ENCODE measurements at places on chromosomes 1 and 21.

GRCh38 chr1:228016653-228017355, 10.0 kb downstream of the WNT3A start:
- no peak for DNase-seq

DNA sequence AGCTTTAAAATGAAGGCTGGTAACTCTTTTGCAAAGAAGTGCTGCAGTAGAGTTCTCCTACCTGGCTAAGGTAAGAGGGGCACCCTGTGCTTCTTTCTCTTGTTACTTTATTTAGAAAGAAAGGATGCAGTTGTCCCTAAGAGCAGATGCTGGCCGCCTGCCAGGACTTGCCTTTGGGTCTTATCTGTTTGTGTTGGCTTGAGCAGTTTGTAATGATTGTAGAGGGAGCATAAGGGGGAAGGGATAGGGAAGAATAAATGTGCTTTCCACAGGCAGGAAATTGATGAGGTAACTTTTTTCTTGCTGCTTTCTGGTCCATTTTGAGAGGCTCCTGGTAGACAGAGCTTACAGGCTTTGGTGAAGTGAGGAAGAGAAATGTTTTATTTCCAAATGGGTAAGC, 229.6 kb downstream of the HHAT start:
- no peak for DNase-seq

DNA sequence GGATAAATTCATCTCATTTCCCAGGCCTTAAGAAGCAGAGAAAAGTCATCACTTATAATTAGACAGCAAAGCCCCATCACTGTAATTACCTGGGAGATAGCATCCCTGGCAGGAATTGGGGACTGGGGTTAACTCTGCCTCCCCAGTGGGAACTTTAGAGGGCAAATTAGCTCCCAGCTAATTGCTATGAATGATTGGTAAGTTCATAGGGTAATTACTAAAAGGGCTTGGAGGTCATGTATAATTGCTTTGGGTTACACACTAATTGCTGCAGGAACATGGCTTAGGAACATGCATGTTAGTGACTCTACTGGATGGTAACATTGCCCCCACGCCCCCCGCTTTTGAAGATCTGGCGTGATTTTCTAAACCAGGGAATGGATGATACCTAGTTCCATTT, 64.8 kb downstream of the UBE2T start:
- no peak for DNase-seq

DNA sequence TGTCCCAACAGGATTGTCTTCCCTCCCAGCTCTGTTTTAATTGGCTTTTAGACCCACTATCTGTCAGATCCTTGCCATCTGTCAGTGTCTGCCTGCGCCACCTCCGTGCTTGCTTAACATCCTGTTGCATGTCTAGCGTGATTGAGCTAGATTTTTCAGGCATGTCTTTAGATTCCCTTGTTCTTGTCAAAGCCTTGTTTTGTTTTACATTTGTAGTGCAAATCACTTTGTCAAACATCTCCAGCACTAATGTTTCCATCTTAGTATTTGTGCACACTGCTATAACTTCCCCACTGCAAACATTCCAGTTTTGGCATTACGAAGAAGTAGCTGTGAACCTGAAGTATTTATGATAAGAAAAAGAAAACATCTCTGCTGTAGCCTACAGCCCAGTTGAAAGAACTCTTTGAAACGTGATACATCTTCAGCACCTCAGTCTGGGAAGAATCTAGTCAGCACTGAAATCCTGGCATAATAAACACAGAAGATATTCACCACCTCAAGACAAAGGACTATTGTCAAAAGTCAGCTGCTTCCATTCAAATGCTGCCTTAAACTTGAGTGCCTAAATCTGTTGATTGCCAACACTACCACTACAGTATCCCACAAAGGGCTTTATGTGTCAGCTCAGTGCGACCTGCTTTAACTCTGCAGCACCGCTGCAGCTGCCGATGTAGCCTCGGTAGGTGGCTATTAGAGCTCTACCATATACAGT, 105.0 kb downstream of the FNBP1L start:
- no peak for DNase-seq

- DNase-seq = no peak
Observed at GRCh38 chr1:25435397-25436108, 4.9 kb downstream of the MACO1 start.

GRCh38 chr1:43220905-43221778, 48.6 kb upstream of the TMEM125 start:
- no peak for DNase-seq

- no peak for DNase-seq
Observed at GRCh38 chr1:40844079-40844478, 18.1 kb downstream of the CITED4 start.

DNA sequence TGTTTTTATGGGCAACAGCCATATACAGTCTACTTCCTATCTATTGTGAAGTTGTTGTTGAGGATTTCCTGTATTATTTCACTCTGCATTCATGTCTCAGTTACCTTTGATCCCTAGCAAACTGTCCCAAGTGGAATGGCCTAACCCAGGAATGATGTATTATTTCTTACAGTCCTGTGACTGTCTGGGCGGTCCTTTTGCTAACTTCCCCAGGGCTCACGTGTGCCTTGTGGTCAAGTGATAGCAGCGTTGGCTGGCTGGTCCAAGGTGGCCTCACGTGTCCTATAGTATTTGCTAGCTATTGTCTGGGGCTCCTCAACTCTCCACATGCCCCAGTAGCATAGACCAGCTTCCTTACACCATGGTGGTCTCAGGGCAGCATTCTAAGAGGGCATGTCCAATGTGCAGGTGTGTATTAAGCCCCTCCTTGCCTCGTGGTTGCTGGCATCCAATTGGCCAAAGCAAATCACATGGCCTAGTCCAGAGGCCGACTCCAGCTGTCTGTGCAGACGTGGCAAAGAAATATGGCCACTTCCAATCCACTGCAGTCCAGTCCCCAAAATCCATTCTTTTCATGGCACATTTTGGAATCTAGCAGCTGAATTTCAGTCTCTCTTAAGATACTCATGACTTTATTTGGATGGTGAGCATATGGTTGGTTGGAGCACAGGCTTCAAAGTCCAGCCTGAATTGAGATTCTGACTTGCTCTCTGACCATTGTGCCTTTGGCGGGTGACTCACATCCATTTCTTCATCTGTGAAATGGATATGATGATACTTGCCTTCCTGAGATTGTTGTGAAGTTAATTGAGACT, 94.1 kb downstream of the GALNT2 start:
- DNase-seq = no peak

DNA sequence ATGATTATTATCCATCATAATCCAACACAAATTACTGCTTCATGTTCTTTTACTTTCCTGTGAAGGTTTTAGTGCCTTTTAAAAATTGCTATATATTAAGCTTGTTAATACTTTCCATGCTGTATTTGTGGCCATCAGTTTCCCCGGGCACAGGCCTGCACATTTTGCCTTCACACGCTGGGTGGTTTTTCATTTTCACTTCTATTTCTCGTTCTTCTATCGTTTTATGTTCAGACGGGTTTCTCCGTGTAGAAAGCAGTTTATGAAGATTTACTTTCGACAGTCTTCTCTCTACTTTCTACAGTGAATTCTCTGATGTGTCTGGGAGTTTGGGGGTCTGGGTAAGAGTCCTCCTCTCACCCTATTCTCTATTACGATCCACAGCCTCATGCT, 9.5 kb downstream of the RUNX3 start:
- no peak for DNase-seq

DNA sequence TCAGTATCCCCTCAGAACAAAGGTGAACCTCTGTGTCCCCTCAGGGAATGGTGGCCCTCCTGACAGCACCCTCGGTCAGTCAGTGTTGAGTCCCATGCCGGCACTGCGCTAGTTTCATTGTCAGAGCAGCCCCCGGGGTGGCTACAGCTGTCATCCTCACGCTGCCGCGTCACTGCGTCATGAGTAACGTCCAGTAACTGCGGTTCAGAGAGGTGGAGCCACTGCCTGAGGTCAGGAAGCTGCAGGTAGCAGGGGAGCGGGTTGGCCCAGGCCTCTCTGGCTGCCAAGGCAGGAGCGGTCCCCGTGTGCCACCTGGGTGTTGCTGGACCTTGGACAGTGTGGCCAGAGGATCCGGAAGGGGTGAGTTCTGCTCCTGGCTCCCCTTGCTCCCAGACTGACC, 20.2 kb upstream of the WNT4 start:
- no peak for DNase-seq

DNA sequence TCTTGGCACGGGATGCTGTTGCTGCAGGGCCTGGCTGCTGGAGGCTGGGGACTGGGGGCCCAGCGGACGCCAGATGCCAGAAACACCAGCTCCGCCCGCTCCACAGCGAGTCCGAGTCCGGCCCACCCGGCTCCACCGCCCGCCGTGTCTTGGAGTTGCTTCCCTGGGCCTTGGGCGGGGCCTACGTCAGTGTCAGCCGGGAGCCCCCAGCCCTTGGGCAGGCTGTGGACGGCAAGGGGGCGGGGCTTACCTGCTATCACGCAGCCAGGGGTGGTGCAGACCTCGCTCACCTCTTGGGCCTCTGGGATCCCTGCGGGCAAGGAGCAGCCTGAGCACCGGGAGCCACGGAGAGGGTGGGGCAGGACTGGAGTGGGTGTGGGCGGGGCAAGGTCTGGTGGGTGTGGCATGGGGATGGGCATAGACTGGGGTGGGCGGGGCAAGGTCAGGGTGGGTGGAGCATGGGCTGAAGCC, 21.8 kb downstream of the MMEL1 start:
- DNase-seq = peak; percentile 60

GRCh38 chr1:245788269-245788668, 633.5 kb downstream of the KIF26B start:
- no peak for DNase-seq

DNA sequence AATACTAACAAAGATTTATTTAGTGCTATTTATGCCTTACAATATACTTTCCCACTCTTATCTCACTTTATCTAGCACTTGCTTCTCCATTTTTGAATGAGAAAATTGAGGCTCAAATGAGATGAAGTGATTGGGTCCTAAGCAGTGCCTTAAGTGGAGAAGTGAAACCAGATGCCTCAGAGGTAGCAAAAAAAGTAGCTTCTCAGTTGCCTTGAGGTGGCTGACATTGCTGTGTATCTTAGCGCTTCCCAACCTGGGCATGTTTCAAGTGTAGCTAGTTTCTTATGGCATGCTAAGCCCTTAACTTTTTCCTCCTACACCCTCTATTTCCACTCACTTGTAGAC, 390.4 kb downstream of the OMA1 start:
- no peak for DNase-seq

DNA sequence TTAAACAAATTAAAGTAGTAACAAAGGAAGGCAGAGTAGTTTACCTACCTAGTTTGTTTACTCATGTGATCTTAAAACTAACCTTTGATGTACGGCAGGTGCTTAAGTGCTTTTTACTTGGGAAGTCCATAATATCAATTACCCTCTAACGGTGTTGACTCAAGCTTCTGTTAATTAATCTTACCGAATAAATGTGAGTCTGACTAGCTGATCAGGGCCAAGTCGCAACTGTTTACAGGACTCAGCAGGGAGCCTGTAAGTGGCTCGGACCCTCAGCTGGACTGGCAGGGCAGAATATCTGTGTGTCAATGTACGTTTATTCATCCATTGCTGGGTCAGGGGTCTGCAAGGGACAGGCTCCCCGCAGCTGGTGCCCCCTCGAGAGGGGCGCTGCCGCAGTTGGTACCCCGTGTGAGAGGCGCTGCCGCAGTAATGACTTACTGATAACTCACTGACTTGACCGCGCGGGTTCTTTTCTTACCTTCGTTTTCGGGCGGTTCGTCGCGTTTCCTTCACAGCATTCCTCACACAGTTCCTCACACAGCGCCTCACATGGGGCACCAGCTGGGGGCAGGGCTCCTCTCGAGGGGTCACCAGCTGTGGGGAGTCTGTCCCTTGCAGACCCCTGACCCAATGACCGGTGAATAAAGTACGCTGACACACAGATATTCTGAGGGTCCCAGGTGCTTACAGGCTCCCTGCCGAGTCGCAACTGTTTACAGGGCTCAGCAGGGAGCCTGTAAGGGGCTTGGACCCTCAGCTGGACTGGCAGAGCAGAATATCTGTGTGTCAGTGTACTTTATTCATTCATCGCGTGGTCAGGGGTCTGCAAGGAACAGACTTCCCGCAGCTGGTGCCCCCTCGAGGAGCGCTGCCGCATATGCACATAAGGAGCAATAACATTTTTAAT, 3.0 kb downstream of the FMO1 start:
- DNase-seq = peak; percentile 52

- peak; percentile 77 for DNase-seq
Observed at GRCh38 chr1:18955441-18956192, 859 bp downstream of the IFFO2 start.

DNA sequence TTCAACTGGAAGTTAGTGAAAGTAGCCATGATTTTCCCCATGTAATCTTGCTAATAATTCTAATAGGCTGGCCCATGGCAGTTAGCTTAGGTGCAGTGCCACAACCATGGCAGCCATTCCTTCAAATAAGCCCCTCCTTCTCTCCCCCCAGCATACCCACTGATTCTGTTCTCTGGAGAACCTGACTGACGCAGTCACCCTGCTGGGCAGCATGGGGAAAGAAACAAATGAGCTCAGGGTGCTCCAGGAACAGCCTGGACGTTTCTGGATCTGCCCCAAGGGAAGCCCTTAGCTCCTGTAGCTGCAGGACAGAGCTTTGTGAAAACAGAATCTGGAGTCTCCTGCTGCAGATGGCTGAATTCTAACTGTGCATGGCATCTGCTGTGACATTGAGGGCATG, 22.5 kb downstream of the SNAP47 start:
- no peak for DNase-seq

DNA sequence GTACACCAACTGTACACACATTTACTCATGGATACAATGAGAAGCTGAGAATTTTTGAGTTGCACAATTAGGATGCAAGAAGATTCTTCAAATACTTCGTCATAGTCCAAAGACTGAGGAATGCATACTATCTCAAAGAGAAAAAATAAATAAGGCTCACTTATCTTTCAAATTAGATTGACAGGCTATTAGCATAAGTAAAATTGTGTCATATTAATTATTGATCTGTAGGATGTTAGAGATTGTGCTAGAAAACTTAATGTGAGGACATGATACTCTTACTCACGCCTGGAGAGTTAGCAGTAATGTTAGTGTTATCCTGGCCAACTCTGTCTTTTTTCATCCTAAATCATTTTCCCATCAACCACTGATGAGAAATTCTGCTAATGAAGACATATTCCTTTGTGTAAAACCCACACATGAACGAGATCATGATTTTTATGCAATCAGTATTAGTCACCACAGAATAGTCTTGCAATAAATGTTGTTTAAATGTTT, 659.0 kb downstream of the LTN1 start:
- no peak for DNase-seq

- DNase-seq = no peak
Observed at GRCh38 chr1:1355416-1355815, 2.9 kb downstream of the MXRA8 start.

- DNase-seq = no peak
Observed at GRCh38 chr1:22412932-22413727, 38.5 kb upstream of the ZBTB40 start.

DNA sequence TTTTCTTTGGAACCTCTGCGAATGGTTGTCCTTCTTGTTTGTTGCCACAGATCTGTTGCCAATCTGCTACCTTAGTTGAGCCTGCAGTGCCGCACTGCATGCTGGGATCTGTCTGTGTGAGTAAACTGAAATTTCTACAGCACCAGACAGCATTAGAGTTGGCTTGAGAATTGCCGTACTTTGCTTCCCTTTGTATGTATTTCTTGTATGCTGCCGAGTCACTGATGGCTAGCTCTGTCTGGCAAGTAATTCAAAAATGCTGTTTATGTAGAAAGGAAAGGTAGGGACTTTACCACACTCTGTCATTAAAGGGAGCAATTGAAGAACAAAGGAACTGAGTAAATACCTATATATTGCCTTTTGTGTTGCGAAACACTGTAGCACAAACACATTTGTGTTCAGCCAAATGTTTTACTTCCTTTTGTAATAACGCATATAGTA, 857.4 kb downstream of the USP25 start:
- DNase-seq = no peak
